ENCODE measurements at places on chromosomes 5 and 9. TPM values are rescaled to one million over a fixed set of nuclear protein-coding genes. Genes with fewer than 3 reads are reported as not detected.

DNA sequence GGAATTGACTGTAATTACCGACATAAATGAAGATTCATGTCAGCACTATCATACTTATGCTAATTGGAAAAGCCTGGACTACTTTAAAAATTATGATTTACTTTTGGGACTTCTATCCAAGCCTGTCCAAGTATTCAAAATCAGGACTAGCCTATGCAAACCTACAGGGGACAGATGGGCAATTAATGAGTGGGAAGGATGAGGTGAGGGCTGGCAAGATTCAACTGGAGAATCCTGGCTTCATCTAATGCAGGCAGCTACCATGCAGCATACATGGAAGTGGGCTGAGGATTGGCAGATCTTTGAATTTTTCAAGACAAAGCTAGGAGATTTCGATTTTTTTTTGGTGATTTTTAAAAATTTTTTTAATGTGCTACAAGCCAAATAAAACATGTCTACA, 532.6 kb downstream of the CSNK1G3 start:
- no peaks in the 10 kb centered on the region for H3K36me3 ChIP-seq
- H3K4me3 ChIP-seq: no peak overlapping the region
- no peak for DNase-seq
- H3K27ac ChIP-seq: no peak overlapping the region

- no peak overlapping the region for H3K4me3 ChIP-seq
- no peak overlapping the region for H3K27ac ChIP-seq
- H3K27me3 ChIP-seq: no peaks in the 10 kb centered on the region
- DNase-seq: no peak
- no peaks in the 10 kb centered on the region for H3K36me3 ChIP-seq
Observed at GRCh38 chr9:106177216-106177615, 482.9 kb downstream of the TMEM38B start.

- no peak overlapping the region for H3K27ac ChIP-seq
- H3K4me1 ChIP-seq: no peaks in the 10 kb centered on the region
- no peak for DNase-seq
- no peaks in the 10 kb centered on the region for H3K36me3 ChIP-seq
- H3K27me3 ChIP-seq: no peaks in the 10 kb centered on the region
Observed at GRCh38 chr9:134942011-134942787, 24.5 kb upstream of the FCN1 start.

DNA sequence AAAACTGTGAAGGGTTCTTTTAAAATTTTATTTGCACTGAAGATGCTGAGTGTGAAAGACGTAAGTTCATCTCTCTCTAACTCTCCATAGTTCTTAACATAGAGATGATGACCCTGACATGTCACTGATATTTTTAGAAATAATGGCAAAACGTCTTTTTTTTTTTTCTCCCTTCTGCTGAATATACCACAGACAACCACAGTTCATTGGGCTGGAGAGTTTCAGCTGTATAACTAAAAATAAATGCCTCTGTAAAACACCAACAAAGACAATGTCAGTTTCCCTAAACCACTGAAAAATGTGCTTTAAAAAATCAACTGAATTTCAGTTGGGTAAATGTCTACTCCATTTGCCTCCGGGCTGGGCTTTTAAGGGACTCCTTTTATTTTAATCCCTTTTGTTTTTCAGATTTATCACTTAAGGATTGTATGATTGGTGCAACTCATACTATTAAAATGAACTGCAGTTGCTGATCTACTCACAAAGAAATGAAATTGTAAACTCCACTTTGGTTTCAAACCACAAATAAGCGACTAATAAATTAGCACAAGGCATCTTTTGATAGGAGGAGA, 830.9 kb upstream of the WWC1 start:
- H3K36me3 ChIP-seq: no peaks in the 10 kb centered on the region
- DNase-seq: no peak
- no peaks in the 10 kb centered on the region for H3K4me1 ChIP-seq
- H3K4me3 ChIP-seq: no peak overlapping the region

Gene PCDHGA2
- total RNA-seq: 0.19 TPM

DNA sequence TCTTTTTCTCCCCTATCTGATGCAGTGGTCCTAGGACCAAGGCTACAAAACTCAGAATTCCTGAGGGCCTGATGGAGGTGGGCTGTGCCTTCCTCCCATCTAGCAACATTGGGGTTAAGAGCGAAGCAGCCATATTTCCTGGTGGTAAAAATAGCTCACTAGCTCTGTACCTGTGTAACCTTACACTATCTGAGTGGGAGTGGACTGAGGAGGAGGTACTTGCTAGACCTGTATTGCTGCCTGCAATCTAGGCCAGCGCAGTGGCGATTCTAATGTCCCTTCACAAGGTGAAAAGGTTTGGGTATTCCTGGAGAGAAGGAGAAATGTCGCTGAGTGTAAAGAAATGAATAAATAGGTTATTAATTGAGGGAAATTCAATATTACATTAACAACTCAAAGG, 80.2 kb upstream of the LIFR start:
- no peaks in the 10 kb centered on the region for H3K4me1 ChIP-seq
- H3K36me3 ChIP-seq: no peaks in the 10 kb centered on the region
- H3K27me3 ChIP-seq: no peaks in the 10 kb centered on the region
- H3K4me3 ChIP-seq: no peak overlapping the region
- DNase-seq: no peak

Gene SLC34A3
- not detected for total RNA-seq

- H3K4me1 ChIP-seq: no peaks in the 10 kb centered on the region
- no peaks in the 10 kb centered on the region for H3K36me3 ChIP-seq
- DNase-seq: no peak
- no peak overlapping the region for H3K27ac ChIP-seq
Observed at GRCh38 chr9:106590759-106591505, 272.0 kb upstream of the ZNF462 start.

GRCh38 chr9:116928884-116929283, 241.8 kb downstream of the TRIM32 start:
- H3K27ac ChIP-seq: no peak overlapping the region
- DNase-seq: no peak
- H3K27me3 ChIP-seq: no peaks in the 10 kb centered on the region

DNA sequence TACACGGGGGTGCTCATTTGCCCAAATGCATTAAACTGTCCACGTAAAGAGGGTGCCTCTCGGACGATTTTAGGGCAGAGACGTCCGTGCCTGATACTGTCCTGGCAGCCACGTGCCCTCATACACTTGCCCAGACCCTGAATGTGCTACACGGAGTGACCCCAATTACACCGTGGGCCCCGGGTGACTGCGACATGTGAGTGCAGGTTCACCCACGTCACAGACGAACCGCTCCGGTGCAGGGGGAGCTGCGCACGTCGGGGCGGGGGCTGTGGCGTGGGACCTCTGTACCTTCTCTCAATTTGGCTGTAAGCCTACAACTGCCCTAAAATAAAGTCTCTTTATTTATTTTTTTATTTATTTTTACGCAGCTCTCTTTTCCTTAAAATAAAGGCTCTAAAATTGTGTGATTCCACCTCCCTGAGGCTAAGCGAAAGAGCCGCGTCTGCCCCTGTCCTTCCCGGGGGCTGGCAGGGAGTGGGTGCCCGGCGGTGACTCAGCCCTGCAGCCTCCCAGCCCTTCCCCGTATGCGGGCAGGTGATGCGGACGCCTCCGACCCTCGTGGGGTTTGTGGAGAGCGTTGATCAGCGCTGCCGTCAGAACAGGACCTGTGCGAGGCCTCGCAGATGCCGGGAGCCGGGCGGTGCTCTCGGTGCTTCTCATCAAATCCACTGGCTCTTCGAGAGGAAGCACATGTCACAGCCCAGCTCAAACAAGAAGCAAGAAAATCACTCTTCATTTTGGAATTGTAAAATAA, 9.2 kb upstream of the EGFL7 start:
- H3K36me3 ChIP-seq: no peaks in the 10 kb centered on the region
- H3K4me3 ChIP-seq: no peak overlapping the region
- DNase-seq: no peak
- peaks cover 9% of the 10 kb centered on the region for H3K4me1 ChIP-seq
- H3K27me3 ChIP-seq: peaks cover 24% of the 10 kb centered on the region

Gene C5orf63
- 13.1 TPM for total RNA-seq

Gene ACOT12
- 0.41 TPM for total RNA-seq

Gene TRIM52
- 73.0 TPM for total RNA-seq

Gene TRPM6
- total RNA-seq: not detected

Gene PCSK1
- not detected for total RNA-seq

- no peaks in the 10 kb centered on the region for H3K36me3 ChIP-seq
- DNase-seq: no peak
Observed at GRCh38 chr5:149212198-149212951, 59.3 kb upstream of the AFAP1L1 start.
